Osteocyte (in vitro differentiated cells): ENCODE measurements at places on chromosomes 2 and 18. TPM values are rescaled to one million over a fixed set of nuclear protein-coding genes. Genes with fewer than 3 reads are reported as not detected.
A peak's percentile ranks its signal among the peaks of the same experiment; 100 is the strongest.

GRCh38 chr18:42514512-42514911 lies 559.5 kb downstream of the PIK3C3 start:
- no peaks in the 10 kb centered on the region for H3K36me3 ChIP-seq
- DNase-seq: no peak
- H3K4me1 ChIP-seq: peaks cover 7% of the 10 kb centered on the region
- no peaks in the 10 kb centered on the region for H3K27me3 ChIP-seq
- H3K27ac ChIP-seq: no peak overlapping the region

GRCh38 chr2:27074738-27075565 lies 3.5 kb upstream of the EMILIN1 start:
- no peaks in the 10 kb centered on the region for H3K27me3 ChIP-seq
- no peaks in the 10 kb centered on the region for H3K36me3 ChIP-seq
- peak overlapping the region; percentile 8 for H3K27ac ChIP-seq
- peaks cover 75% of the 10 kb centered on the region for H3K4me1 ChIP-seq

- no peaks in the 10 kb centered on the region for H3K36me3 ChIP-seq
- no peak overlapping the region for H3K27ac ChIP-seq
- H3K27me3 ChIP-seq: peaks cover 3% of the 10 kb centered on the region
- peaks cover 9% of the 10 kb centered on the region for H3K4me1 ChIP-seq
- DNase-seq: no peak
Observed at GRCh38 chr2:40458271-40458794, 6.4 kb upstream of the SLC8A1 start.

GRCh38 chr18:10842861-10843260 lies 306.5 kb downstream of the PIEZO2 start:
- peaks cover 12% of the 10 kb centered on the region for H3K4me1 ChIP-seq
- no peak overlapping the region for H3K27ac ChIP-seq
- no peaks in the 10 kb centered on the region for H3K27me3 ChIP-seq
- H3K4me3 ChIP-seq: no peak overlapping the region
- H3K36me3 ChIP-seq: peaks cover 31% of the 10 kb centered on the region

GRCh38 chr2:164910101-164910899 lies 45.0 kb downstream of the SLC38A11 start:
- H3K27ac ChIP-seq: no peak overlapping the region
- H3K4me3 ChIP-seq: no peak overlapping the region
- DNase-seq: no peak
- peaks cover 14% of the 10 kb centered on the region for H3K4me1 ChIP-seq

DNA sequence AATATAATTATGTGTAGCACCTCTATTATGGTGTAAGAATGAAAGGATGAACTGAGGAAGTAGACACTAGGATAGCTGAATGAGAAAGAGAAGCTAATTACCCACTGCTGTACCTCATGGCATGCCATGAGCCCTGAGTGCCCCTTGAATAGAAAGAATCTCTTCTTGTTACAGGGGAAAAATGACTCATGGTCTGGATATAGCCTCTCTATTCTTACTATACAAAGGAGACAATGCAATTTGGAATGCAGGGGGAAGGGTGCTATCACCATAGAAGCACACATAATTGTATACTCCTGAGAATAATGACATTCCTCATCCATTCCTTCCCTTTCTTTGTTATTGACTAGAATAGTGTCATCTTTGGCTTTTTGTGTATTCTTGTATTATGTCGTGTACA lies 385.2 kb downstream of the CDH7 start:
- no peaks in the 10 kb centered on the region for H3K4me1 ChIP-seq
- H3K27me3 ChIP-seq: no peaks in the 10 kb centered on the region
- no peak overlapping the region for H3K4me3 ChIP-seq
- no peak for DNase-seq
- no peak overlapping the region for H3K27ac ChIP-seq

DNA sequence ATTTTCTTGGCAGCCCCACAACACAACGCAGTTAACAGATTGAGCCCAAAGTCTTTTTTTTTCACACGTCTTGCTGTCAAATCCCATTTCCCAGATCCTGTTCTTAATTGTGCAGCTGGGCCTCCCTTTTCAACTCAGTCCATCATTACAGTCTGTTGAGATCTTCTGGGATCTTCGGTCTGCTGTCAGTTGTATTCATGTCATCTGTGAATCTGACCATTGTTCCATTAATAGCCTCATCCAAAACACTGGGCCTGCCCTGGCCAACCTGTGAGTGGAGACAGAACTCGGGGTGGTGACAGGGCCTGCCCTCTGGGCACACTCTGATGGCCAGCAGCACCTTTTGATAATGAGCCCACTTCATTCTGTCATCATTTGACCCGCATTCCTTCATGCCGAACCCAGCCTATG lies 39.7 kb upstream of the SEMA4C start:
- DNase-seq: no peak
- peaks cover 25% of the 10 kb centered on the region for H3K27me3 ChIP-seq
- H3K27ac ChIP-seq: no peak overlapping the region

- DNase-seq: no peak
- H3K4me1 ChIP-seq: peaks cover 49% of the 10 kb centered on the region
- no peak overlapping the region for H3K4me3 ChIP-seq
- peaks cover 15% of the 10 kb centered on the region for H3K36me3 ChIP-seq
- H3K27ac ChIP-seq: peak overlapping the region; percentile 41
Observed at GRCh38 chr2:217899231-217900009, 103.4 kb downstream of the TNS1 start.

GRCh38 chr2:88005776-88006175 lies 10.6 kb downstream of the RNU2-63P start:
- H3K27me3 ChIP-seq: no peaks in the 10 kb centered on the region
- H3K27ac ChIP-seq: no peak overlapping the region
- no peaks in the 10 kb centered on the region for H3K36me3 ChIP-seq
- no peak overlapping the region for H3K4me3 ChIP-seq
- peaks cover 15% of the 10 kb centered on the region for H3K4me1 ChIP-seq
- DNase-seq: peak; percentile 69

DNA sequence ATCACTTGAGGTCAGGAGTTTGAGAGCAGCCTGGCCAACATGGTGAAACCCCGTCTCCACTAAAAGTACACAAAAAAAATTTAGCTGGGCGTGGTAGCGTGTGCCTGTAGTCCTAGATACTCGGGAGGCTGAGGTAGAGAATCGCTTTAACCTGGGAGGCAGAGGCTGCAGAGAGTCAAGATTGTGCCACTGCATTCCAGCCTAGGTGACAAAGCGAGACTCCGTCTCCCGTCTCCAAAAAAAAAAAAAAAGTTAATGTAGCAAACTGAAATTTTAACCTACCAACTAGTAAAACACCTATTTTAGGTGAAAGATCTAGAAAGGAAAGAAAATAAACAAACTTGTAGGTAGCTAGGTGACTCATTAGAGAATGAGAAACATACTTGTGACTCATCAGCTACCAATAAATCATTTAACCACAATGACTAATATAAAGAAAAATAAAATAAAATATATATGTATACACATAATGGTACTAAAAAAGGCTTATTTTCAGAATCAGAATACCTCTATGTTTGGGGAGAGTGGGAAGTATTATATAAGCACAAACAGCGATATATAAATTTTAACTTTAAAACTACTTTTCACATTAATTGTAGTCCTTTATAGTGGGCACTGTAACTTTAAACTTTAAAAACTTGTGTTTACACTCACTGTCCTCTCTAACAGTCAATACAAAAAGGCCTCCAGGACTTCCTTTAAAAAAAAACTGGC lies 36.6 kb downstream of the DARS1 start:
- no peak overlapping the region for H3K4me3 ChIP-seq
- H3K36me3 ChIP-seq: peaks cover 16% of the 10 kb centered on the region
- peaks cover 15% of the 10 kb centered on the region for H3K4me1 ChIP-seq
- H3K27ac ChIP-seq: peak overlapping the region; percentile 52
- no peaks in the 10 kb centered on the region for H3K27me3 ChIP-seq

DNA sequence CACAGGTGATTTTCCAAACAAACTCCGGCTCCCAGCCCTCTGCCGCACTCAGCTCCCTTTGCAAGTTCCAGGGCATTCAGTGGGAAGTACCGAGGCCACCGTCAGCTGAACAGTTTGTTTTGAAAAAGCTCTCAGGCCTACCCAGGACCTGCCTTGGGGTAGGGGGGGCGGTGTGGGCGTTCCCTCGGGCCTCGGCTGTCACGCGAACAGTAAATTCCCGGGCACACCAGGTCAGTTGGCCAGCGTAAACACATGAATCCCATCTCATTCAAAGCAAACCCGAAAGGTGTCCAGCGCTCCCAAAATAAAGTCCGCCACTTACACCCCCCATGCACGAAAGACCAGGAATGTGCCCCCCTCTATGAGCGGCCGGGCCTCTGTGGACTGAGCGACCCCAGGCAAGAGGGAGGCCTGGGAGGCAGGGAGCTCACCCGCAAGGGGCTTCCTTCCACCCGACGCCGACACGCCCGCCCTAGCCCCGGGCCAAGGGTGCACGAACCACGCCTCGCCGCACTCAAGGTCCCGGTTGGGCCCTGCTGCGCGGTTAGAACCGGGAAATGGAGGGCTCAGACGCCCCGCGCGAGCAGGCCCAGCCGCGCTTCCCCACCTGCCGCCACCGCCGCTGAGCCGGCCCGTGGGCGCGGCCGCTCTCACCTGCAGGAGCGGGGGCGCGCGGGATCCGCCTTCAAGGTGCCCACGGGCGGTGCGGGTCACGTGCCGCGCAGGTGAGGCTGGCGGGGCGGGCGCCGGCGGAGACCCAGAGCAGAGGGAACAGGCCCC lies at the start of gene WDSUB1:
WDSUB1 (minus strand) TSS at position 775 of the 780 bp plus-strand sequence. CDS start 3,634 bp downstream, outside the sequence.
- peak; percentile 90 for DNase-seq
- peak within 1 kb of the TSS; percentile 85 for H3K4me3 ChIP-seq
- peaks cover 49% of the 10 kb centered on the region for H3K4me1 ChIP-seq
- H3K36me3 ChIP-seq: peaks cover 7% of the 10 kb centered on the region

- no peak overlapping the region for H3K4me3 ChIP-seq
- peaks cover 9% of the 10 kb centered on the region for H3K27me3 ChIP-seq
- no peaks in the 10 kb centered on the region for H3K36me3 ChIP-seq
- H3K27ac ChIP-seq: no peak overlapping the region
- DNase-seq: no peak
- H3K4me1 ChIP-seq: no peaks in the 10 kb centered on the region
Observed at GRCh38 chr18:54671291-54671881, 80.3 kb downstream of the DYNAP start.

DNA sequence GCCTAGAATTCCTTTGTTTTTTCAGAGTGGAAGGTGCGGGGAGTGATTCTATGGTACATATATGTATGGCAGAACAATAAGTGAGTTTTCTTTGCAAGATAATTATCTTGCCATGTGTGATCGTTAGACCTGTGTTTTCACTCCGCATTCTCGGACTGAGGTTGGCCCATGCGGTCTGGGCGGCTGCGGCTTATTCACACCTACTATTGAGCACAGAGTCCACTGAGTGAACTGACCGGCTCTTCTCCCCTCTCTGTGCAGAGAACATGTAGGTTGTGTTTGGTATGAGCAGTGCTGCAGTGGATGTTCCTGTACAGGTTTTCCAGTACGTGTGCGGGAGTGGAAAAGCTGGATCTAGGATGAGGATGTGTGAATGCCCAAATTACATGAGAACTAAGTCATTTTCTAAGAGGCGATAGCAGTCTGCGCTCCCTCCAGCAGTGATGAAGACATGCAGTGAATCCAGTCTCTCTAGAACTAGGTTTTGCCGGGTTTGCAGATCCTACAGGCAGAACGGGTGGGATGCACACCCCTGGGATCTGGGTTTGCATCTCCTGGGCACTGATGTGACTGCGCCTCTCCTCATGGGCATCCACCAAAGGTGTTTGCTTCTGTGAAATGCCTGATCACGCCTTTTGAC lies 27.1 kb downstream of the MTERF4 start:
- no peak overlapping the region for H3K4me3 ChIP-seq
- peak; percentile 57 for DNase-seq
- no peak overlapping the region for H3K27ac ChIP-seq
- no peaks in the 10 kb centered on the region for H3K4me1 ChIP-seq
- peaks cover 4% of the 10 kb centered on the region for H3K36me3 ChIP-seq

DNA sequence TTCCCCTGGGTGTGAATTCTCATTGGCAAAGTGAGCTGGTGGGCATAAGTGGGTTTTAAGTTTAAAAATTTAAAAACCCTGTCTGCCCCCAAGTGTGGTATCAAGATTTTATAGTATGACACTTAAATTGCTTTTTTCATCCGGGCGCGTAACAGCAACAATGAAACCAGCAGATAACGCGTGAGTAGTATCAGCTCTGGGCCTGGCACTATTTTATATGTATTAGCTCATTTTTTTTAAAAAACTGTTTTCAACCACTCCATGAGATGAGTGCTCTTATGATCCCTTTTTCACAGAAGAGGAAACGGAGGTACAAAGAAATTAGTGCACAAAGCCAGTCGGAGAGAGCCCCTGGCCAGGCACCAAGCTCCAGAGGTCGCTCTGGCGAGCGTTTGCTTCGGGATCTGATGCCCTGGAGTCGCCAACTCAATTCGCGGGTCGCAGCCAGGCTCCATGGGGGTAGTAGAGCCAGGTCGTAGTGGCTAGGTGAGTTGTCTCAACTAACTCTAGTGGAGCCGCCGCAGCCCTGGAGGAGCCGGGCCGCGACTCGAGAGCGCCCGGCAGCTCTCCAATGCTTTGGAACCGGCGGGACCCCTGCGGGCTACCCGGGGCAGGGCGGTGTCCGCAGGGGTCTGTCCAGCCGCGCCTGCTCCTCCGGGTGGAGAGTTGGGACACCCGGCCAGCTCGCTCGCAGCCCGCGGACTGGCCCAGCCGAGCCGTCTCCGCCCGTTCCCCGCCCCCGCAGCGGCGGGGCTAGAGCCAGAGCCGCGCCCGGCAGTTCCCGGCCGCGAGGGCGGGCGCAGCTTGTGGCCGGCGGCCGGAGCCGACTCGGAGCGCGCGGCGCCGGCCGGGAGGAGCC lies at the start of gene IL1R1:
IL1R1 (plus strand) TSS at position 777 of the 859 bp plus-strand sequence. CDS start 14,979 bp downstream, outside the sequence.
- peaks cover 68% of the 10 kb centered on the region for H3K4me1 ChIP-seq
- peaks cover 24% of the 10 kb centered on the region for H3K36me3 ChIP-seq
- H3K27me3 ChIP-seq: no peaks in the 10 kb centered on the region
- DNase-seq: peak; percentile 90
- H3K27ac ChIP-seq: peak within 1 kb of the TSS; percentile 90

- H3K27me3 ChIP-seq: no peaks in the 10 kb centered on the region
- no peak overlapping the region for H3K4me3 ChIP-seq
- H3K27ac ChIP-seq: no peak overlapping the region
- H3K36me3 ChIP-seq: peaks cover 9% of the 10 kb centered on the region
- peaks cover 13% of the 10 kb centered on the region for H3K4me1 ChIP-seq
Observed at GRCh38 chr2:200147371-200147770, 159.1 kb upstream of the SPATS2L start.

DNA sequence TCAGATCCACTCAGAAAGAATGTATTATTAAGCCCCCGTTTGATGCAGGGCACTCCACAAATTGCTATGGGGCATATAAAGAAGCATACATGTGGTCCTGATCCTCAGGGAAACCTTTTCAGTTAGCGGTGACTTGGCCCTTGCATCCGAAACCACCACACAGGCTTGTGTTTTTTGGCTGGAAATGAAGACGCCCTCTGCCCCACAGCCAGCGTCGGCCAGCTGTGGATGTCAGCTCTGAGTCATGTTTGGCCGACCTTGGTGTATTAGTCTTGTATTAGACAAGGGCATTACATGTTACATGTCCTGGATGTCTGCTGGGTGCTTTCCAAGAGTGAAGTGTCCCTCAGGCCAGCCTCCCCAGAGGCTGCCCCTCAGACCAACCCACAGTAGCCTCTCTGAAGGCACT lies 107.6 kb upstream of the MAP3K20 start:
- H3K36me3 ChIP-seq: no peaks in the 10 kb centered on the region
- H3K27ac ChIP-seq: peak overlapping the region; percentile 86
- peak; percentile 87 for DNase-seq
- peaks cover 67% of the 10 kb centered on the region for H3K4me1 ChIP-seq
- peak overlapping the region; percentile 2 for H3K4me3 ChIP-seq

HIBCH gene
- total RNA-seq: 26.8 and 28.4 TPM in 2 replicates

SMCHD1 gene
- 55.8 and 58.1 TPM in 2 replicates for total RNA-seq

RNF152 gene
- total RNA-seq: 70.0 and 76.4 TPM in 2 replicates

VWA3B gene
- total RNA-seq: not detected in 2 replicates

TDRD15 gene
- not detected in 2 replicates for total RNA-seq

NYAP2 gene
- total RNA-seq: not detected in 2 replicates

EPHA4 gene
- total RNA-seq: 16.7 and 16.8 TPM in 2 replicates

CFAP65 gene
- not detected in 2 replicates for total RNA-seq

C2orf78 gene
- total RNA-seq: not detected in 2 replicates
